ENCODE measurements at places on chromosomes 6 and 20.

DNA sequence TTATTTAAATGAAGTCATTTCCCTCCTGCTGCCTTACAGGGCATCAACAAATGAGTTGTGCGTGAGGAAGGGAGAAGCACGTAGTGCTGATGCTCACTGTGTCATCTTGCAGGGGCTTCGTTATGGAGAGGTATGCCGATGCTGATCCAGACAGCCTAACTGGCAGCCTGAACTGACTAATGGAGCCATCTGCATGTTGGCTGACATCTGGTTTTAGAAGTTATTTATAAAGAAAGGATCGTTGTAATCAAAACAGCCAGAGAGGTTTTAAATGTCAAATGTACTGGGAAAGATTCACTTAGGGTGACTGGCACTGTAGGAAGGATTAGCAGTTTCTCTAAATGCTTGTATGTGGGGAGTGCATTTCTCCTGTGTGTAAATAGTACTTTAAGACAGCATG, 54.6 kb downstream of the FARS2 start:
- DNase-seq: no peak

- no peak for DNase-seq
Observed at GRCh38 chr6:46310196-46310595, 139.4 kb upstream of the ENPP5 start.

DNA sequence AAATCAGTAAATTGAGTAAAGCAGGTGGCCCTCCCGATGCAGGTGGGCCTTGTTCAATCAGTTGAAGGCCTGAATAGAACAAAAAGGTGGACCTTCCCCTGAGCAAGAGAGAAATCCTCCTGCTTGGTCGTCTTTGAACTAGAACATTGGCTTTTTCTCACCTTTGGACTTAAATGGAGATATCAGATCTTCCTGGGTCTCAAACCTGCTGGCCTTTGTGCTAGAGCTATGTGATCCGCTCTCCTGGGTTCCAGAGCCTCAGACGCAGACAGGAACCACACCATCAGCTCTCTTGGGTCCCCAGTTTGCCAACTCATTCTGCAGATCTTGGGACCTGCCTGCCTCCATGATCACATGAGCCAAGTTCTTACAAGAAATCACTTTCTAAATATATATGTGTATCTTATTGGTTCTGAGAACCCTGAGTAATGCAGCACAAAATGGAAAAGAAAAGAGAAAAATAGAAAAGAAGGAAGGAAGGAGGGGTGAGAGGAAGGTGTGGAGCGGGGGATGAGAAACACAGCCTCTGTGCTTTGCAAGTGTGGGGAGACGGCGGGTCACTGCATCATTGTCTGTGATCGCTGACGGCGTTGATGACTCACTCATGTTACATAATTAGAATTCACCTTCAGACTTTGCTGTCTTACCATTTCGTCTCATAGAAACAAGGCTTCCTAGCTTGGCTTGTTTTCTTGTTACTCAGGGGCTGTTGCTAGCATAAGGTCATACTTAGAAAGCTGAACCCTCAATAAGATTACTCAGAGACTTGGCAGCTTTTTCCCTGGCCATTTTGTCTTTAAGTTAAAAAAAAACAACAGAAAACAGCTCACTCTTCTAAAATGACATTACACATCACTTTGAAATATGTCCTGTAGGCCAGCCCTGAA, 85.7 kb upstream of the NEDD9 start:
- no peak for DNase-seq

DNA sequence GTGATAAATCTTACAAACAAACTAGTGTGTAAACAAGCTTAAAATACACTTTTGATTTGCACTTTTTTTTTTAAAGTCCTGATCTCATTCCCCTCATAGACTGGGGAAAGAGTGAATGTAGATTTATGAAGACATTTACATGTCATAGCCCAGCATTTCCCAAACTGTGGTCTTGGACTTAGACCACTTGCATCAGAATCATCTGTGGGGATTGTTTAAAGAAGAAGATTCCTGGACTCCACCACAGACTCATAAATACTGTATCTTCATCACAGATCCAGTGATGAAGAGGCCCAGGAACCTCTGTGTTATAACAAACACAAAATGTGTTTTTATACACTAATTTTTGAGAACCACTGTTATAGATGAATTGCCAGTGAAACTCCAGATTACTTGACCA, 99.5 kb downstream of the KCNQ5 start:
- DNase-seq: no peak

DNA sequence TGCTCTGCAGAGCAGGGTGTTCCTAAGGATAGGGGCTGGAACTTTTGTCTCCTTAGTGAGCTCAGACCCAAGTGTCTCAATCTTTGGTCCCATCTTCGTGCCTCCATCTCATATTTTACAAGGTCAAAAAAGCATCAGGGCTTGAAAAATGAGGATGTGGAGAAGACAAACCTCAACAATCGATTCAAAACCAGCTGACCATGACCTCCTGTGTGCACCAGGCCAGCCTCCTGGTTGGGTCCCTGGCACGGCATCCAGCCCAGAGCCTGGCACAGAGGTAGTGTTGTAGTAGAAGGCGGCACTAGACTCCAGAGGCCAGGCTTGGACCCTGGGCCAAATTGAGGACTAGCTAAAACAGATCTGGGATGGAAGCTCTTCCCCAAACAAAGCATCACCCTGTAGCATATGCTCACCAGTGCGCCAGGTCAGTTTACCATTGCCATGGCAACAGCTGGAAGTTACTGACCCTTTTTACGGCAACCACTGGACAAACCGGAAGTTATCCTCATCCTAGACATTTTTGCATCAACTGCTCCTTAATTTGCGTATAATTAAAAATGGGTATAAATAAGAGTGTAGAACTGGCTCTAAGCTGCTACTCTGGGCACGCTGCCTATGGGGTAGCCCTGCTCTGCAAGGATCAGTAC, 69.3 kb upstream of the BLCAP start:
- DNase-seq: no peak

DNA sequence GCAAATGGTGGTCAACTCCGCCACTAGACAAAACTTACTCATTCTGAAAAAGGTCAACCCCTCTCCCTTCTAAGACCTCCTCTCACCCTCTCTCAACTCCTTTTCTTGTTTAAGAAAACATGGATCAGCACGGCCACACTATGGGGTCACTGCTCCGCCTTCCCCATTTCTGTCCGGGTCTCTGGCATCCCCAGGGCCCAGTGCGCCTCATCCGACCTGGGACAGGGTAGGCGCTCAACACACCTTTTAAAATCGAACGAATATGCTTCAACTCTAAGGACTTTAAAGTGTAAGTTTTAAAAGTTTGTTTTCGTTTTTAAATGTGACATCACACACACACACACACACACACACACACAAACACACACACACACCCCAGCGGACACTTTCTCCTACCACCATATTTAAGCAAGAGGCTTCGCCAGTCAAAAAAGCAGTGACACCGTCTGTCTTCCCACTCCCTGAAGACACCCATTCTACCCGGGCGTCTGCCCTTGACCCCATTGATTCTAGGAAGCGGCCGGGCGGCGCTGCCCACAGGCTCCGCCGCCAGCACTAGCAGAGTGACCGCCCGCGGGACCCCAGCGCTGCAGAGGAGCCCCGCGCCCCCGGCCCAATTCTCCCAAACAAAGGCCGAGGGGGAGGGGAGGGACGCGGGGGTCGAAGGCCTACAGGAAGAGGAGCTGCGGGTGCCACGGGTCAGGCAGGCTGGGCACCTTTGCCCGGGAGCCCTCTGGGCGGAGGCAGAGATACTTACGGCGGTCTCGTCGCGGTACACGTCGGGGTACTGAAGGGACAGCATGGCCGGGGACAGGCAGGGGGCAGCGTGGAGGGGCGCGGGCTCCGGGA, 568 bp downstream of the PREP start:
- DNase-seq: peak; percentile 23

GRCh38 chr6:128757961-128758360, 125.0 kb upstream of the LAMA2 start:
- DNase-seq: no peak

DNA sequence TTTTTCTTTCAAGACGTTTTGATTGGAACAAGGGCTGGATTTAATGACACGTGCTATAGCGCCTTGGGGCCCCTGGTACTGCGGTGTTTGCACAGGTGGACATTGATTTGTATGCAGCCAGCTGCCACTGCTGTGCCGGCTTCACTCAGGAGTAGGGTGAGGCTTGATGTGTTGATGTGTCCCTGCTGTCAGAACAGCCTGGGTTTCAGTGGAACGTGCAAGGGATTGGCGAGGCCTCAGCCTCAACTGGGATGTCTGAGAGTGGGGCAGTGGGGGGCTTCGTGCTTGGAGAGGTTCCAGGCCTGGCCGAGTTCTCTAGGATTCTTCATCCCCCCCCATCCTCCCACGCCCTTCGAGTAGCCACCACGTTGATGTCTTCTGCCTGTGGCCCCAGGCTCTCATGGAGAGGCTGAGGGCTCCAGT, 23.0 kb downstream of the PYGB start:
- DNase-seq: no peak

GRCh38 chr6:144234935-144235334, 50.2 kb upstream of the UTRN start:
- DNase-seq: no peak

GRCh38 chr20:1368448-1369199, 24.2 kb downstream of the FKBP1A start:
- no peak for DNase-seq

DNA sequence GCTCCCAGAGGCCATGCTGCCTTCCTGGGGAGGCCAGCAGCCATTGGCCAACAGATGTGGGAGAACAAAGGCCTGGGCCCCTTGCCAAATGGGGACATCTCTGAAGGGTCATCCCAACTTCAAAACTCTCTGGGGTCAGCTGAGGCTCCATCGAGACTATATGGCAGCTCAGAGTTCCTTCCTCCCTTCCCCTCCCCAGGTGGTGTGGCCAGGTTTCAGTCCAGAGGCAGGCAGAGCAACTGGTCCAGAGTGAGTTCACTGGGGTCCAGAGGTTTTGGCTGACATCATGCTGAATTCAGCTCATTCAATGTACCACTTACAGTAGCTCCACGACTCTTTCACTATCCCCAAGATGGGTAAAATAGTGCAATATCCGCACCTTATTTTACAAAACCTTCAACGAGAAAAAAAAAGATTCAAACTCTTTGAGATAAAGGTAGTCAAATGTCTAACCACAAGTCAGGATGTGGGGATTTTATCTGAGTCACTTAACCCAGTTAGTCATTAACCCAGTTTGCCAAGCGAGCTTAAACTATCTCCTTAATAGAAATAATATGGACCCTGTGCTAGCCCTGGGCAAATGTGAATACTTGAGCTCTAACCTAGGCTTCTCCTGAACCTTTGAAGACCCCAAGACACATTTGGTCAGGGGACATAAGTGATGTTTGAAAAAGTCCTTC, 108.4 kb upstream of the PLEKHG1 start:
- DNase-seq: no peak

DNA sequence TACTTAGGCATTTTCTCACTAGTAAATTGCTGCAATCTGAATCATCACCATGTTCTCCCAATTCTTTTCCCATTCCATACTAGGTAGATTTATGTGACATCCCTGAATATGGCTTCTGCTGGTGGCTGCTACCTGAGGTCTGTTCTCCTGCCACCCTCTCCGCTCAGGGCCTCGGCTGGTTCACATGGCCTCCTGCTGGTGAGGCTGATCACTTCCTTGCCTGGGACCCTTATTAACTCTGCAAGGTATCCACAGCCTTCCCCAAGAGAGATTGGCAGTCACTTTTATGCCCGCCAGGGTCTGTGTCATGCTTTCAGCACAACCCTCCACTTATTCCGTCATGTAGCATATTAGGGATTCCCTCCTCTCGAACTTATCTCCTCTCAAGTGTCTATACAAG, 424.5 kb upstream of the FLRT3 start:
- no peak for DNase-seq

- no peak for DNase-seq
Observed at GRCh38 chr20:61440548-61441055, 188.5 kb downstream of the CDH4 start.

DNA sequence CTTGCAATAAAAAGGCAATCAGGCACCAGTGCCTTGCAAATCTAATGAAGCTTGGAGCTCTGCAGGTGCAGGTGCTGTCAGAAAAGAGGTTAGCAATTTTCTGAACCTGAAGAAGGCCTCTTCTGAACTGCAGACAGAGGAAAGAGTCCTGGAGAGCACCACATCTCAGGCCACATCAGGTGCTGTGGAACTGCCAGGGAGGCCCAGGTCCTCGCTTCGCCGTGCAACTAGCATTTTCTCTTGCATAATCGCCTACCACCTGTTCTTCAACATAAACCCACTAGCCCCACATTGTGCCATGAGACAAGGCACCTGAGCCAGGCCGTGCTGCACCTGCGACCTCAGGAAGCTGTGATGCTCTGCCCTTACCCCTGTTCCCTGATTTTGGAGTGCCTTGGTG, 187.6 kb downstream of the DTNBP1 start:
- no peak for DNase-seq

GRCh38 chr6:73017476-73017875, 207.8 kb downstream of the KHDC1L start:
- no peak for DNase-seq

- DNase-seq: no peak
Observed at GRCh38 chr20:21154692-21155091, 28.8 kb downstream of the KIZ start.

DNA sequence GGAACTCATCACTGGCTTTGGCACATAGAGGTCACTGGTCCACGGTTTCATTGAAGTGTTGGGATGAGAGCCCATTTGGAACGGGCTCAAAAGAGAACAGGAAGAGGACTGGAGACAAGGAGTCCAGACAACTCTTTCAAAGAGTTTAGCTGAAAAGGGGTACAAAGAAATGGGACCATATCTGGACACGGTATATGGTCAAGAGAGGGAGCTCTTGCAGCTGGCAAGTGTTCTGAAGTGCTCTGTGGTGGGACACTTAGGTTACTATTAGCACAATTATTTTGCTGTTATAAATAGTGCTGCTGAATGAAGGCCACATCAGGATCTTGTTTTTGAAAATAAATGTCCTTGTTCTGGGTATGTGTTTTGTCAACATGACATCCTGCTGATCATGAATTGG, 4.6 kb downstream of the SGK2 start:
- no peak for DNase-seq

Measured in HEK293T (cell line).